NCI-H2171 treated with DMSO at 0.1 percent for 48 hours (cell line): ENCODE measurements at places on chromosomes 16 and 17.
A peak's percentile ranks its signal among the peaks of the same experiment; 100 is the strongest.

GRCh38 chr17:62052765-62053338, 12.2 kb downstream of the MED13 start:
- DNase-seq = no peak

- no peak for DNase-seq
Measured at GRCh38 chr17:4007346-4008081, 43.3 kb upstream of the ATP2A3 start.

GRCh38 chr17:64573214-64573613, 66.4 kb downstream of the CEP95 start:
- no peak for DNase-seq

- DNase-seq = no peak
Measured at GRCh38 chr16:11370084-11370931, 25.0 kb downstream of the RMI2 start.

DNA sequence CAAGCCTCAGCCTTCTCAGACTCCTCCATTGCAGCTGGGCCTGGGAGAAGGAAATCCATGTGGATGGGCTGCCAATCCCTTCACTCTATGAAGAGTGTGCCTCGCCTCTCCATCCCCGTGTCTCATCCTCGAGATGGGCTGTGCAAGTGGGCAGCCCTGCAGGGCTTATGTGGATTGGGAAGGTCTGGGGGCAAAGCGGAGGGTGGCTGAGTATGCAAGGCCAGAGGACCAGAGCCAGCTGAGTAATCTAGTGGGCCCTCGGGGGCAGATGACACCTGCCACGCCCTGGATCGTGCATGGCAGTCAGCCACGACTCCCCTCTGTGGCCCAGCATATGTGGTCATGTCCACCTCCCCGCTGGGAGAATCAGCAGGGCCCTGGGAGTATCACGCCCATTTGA, 78.9 kb downstream of the IRX5 start:
- no peak for DNase-seq

- no peak for DNase-seq
Measured at GRCh38 chr16:27378871-27379481, 23.0 kb upstream of the IL21R start.

- DNase-seq = no peak
Measured at GRCh38 chr17:863880-864279, 81.7 kb downstream of the MRM3 start.

- DNase-seq = peak; percentile 64
Measured at GRCh38 chr16:3020247-3020603, at the start of gene TNFRSF12A. Gene TNFRSF12A (plus strand): TSS chr16:3020368. CDS start chr16:3020398, 30 bp downstream.

- no peak for DNase-seq
Measured at GRCh38 chr17:8292639-8293395, 2.4 kb downstream of the SLC25A35 start.

- no peak for DNase-seq
Measured at GRCh38 chr16:65119901-65120401, 1.9 kb downstream of the CDH11 start.

GRCh38 chr17:27294689-27295630, 1.0 kb downstream of the WSB1 start:
- DNase-seq = peak; percentile 66

GRCh38 chr16:30941600-30942425, 7.1 kb upstream of the ORAI3 start:
- peak; percentile 11 for DNase-seq

DNA sequence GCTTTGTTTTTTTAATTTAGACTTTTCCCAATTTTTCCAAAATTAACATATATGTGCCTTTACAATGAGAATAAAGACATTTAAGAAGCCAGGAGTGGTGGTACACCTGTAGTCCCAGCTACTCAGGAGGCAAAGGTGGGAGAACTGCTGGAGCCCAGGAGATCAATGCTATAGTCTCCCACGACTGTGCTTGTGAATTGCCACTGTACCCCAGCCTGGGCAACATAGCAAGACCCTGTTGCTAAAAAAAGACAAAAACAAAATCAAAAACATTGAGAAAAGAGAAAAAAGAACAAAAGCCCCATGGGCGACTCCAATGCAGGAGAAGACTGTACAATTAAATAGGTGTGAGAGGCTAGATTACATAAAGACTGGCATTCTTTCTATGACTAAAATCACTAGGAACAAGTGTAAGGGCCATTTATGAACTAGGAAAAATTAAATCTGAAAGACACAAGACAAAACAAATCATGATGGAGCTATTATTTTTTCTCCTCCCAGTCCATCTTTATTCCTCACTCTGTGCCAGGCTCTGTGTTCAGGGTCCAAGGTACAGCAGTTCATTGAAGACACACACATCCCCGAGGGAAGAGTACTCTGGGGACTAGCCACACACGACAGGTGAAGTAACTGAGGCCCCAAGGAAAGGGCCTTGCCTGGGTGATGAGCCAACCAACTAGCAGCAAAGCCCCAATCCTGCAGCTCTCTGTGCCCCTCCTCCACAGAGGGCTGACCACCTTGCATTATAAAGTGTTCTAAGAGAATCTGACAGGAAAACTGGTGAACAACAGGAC, 79.8 kb downstream of the CREBBP start:
- DNase-seq = no peak

GRCh38 chr16:50560903-50561863, 13.0 kb downstream of the NKD1 start:
- no peak for DNase-seq

- DNase-seq = no peak
Measured at GRCh38 chr16:83623892-83624291, 183.9 kb upstream of the HSBP1 start.

DNA sequence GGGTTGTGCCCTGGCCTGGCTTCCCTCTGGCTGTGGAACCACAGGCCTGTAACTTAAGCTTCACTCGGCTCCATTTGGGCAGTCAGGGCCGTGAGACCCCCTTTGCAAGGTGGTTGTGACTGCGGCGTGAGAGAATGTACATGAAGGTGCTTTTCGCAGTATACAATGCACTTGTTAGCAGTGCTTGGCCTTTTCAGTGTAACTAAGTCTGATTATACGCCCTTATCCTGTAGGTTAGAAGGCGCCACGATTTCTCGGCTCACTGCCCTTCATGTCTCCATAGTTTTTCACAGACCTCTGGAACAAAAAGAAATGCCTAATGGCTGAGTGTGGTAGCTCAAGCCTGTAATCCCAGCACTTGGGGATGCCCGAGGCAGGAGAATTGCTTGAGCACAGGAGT, 13.3 kb downstream of the SAP30BP start:
- DNase-seq = no peak

GRCh38 chr17:82031885-82032627, 578 bp downstream of the RAC3 start:
- DNase-seq = peak; percentile 39

DNA sequence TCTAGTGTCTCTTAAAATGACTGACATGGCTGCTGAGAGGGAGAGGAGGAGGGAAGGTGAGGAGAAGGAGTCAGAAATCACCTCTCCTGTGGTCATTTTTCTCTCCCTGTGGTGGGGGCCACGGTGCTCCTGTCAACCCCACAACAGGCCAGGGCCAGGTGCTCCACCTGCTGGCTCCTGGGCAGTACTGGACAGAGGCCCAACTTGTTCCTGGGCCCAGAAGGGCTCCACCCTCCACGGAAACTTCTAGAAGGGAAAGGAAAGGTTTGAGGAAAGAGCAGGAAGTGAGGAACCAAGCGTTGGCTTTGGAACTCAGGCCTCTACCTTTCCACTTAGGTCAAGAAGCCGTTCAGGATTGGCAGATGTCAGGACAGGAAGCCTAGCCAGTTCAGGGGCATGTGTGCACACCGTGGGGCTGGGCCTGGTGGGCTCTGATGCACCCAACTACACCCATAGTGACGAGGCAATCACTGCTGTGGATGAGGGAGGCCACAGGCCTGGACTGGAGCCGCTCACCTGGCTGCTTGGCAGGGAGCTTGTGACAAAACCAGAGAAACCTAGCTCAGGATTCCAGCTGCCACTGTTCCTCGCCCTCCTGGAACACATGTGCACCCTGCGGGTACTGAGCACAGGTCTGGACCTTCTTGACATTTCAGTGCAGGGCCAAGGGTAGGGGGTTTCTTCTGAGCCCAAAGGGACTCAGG, 36.1 kb downstream of the WNT3 start:
- DNase-seq = no peak

- peak; percentile 20 for DNase-seq
Measured at GRCh38 chr17:73210002-73210678, 17.3 kb downstream of the COG1 start.

- DNase-seq = no peak
Measured at GRCh38 chr17:17815436-17816200, 21.2 kb downstream of the SREBF1 start.

DNA sequence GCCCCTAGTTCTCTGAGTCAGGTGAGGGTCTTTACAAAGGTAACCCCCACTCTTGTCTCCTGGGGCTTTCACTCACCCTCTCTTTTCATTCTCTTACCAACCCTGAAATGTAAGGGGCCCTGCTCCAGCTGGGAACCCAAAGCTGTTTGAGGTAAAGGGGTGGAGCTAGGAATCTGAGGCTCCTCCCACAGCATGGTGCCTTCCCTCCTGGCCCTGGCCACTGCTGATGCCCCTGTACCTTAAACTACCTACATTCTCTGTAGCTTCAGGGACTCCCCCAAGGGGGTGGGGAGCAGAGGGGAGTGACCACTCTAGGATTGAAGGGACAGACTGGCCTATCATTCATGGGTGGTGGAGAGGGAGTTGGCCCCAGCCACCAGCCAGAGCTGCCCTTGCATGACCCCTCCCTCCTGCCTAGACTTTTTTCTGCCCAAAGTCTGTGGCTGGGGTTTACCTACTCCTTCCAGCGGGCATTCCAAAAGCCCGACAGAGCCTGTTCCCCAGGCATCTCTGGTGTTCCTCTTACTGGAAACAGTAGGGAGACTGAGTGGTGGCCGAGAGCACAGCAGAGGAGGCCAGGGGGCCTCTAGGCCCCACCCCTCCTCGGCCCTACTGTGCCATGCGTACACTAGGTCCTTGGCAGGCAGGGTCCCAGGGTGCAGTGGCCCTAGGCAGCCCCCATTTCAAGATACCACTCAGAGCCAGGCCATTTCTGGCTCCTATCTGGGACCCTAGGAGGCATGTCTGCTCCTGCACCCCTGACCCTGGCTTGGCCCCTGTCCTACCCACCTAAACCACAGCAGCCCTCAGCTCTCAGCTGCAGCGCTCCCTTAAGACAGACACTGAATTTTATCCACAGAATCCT, 9.5 kb downstream of the DOK4 start:
- no peak for DNase-seq

DNA sequence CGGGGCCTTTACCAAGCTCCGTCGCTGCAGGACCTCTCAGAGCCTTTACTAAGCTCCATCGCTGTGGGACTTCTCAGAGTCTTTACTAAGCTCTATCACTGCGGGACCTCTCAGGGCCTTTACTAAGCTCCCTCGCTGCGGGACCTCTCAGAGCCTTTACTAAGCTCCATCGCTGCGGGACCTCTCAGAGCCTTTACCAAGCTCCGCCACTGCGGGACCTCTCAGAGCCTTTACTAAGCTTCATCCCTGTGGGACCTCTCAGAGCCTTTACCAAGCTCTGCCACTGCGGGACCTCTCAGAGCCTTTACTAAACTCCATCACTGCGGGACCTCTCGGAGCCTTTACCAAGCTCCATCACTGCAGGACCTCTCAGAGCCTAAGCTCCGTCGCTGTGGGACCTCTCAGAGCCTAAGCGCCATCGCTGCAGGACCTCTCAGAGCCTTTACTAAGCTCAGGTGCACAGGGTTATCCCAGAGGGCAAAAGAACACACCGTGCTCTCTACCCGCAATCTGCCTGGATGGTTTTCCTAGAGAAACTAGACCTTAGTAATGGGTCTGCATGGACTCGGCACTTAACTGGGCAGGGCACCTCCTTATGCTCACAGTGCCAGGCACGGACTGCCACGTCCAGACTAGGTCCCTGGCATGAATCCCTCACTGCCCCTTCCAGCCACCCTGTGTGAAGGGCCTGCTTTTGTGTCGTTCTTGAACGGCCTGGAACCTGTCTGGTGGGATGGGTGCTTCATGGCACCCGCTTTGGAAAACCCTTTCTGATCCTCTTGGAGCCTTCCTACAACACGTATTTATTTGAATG, 69.2 kb upstream of the DOC2B start:
- DNase-seq = no peak

GRCh38 chr17:12985431-12986293, 32.2 kb downstream of the ELAC2 start:
- peak; percentile 95 for DNase-seq

DNA sequence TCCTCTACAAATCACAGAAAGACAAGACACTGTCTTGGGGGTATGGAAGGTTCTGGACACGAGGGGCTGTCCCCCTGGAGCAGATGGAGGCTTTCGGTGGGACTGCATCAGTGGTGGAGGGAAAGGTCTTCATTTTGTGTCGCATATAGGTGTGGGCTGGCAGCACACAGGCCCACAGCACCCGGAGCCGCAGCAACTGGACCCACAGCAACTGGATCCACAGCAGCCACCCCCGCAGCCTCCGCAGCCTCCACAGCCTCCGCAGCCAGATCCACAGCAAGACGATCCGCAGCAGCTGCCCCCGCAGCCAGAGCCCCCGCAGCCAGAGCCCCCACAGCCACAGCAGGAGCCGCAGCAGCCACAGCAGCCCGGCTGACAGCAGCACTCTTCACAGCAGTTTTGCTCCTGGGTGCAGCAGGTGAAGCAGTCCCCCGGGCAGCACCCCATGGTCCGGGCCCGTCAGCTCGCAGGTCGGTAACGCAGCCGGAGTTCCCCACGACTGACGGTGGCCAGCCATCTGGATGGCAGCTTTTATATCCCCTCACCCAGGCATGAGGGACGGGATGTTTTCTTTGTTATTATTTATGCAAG, at the start of gene KRTAP17-1:
KRTAP17-1 (minus strand) TSS at position 507 of the 591 bp plus-strand sequence; CDS start at position 447, 60 bp downstream.
- DNase-seq = no peak

DNA sequence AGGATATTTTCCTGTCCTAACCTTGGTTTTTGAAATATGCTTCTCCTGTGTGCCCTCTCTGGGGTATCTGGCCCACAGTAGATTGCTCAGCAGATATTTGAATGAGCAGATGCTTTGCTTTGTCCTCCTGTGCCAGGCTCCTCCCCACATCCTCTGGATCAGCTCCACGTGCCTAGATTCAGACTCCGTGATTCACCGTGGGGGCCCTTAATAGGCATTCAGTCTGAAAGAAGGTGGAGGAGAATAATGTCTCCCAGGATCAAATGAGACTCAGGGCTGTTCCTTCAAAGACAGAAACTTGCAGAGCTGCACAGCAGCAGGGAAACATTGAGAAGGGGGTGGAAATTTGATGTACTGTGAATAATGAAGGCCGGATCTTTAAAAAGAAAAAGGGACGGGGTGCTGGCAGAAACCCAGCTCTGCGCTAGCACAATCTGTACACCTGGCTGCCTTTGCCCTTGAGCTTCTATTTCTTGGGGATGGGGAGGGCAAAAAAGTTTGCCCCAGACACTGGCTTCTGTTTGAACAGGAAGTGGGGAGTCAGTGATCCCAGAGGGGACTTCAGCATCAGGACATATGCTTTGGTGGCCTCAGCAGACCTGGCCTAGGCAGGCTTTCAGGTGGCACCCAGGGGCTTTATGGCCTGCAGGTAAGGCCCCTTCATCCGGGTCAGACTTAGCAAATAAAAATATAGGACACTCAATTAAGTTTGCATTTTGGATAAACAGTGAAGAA, 15.9 kb upstream of the SLC12A3 start:
- peak; percentile 92 for DNase-seq

DNA sequence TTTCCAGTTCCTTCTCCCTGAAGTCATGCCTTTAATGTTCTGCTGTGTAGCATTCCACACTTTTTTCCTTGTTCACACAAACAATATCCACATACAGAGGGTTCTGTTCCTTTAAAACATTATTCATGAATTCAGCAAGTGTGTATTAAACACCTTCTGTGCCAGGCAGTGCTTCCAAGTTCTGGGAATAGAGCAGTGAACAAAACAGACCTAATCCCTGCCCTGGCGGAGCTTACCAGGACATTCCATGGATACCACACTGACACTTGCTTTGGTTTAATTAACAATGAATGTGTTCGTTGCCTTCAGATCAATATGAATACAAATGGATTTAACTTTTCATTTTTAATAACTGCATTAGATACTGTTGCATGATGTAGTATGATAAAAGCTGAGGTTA, 57.9 kb upstream of the CLEC19A start:
- DNase-seq = no peak
